ENCODE measurements at places on chromosomes 7 and 10.

DNA sequence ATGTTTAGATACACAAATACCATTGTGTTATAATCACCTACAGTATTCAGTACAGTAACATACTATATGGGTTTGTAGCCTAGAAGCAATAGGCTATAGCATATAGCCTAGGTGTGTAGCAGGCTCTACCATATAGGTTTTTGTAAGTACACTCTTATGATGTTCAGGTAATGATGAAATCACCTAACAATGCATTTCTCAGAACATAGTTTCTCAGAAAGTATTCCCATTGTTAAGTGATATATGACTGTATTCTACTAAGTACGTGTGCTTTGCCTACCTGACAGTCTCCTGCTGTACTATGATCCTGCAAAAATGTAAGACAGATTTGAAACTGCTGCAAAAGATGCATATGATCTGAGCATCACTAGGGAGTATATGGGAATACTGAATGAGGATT, 137.9 kb downstream of the JAZF1 start:
- ATAC-seq, result no peak

GRCh38 chr7:120441850-120442249, 168.9 kb downstream of the KCND2 start:
- no peak for ATAC-seq

GRCh38 chr10:96271016-96271815, at the start of gene BLNK:
BLNK (minus strand) TSS chr10:96271569; CDS start chr10:96271398, 171 bp downstream.
- peak; percentile 84 for ATAC-seq

GRCh38 chr7:30285536-30286284, 1.3 kb downstream of the ZNRF2 start:
- ATAC-seq, result peak; percentile 1

- no peak for ATAC-seq
Observed at GRCh38 chr10:44818041-44818649, 93.0 kb upstream of the TMEM72 start.

GRCh38 chr10:71299071-71299785, 19.8 kb upstream of the SLC29A3 start:
- ATAC-seq, result no peak

DNA sequence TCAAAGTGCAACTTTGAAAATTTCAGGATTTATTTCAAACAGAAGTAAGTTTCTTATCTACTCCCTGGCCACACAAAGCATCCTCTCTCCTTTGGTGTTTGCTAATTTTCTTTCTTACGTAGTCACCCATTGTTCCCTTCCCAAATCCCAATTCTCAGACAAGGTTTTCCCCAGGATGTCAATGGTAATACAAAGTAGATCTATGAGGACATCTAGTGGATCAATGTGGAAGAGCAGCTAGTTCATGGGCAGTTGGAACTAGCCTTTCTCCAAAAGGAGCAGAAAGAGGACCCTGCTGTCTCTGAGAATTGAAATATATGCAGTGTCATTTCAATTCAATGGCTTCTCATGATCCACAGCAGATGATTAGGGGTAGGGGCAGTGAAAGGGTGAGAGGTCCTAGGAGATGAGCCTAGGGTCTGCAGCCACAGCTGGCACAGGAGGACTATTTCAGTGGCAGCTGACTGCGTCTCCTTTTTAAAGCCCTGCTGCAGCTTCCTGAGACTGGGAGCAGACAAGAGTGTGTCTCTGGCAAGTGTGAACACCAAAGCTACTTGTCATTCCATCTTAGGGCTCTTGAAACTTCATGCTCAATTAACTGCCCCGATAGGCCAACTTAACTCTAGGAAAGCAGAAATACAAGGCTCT, 632.6 kb downstream of the KCNMA1 start:
- no peak for ATAC-seq

DNA sequence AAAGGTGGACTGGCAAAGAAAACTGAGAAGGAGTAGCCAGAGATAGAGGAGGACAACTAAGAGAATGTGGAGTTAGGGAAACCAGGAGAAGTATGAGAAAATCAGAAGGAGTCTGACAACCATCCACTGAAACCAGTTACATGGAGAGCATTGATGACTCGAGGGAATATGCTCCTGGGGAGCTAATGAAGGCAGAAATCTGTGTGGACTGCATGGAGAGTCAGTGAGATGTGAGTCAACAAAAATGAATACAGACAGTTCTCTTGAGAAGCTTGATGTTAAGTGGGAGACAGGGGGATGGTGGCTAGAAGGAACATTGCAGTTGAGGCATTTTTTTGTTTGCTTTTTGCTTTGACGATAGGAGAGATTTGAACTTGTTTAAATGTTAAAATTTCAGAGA, 34.3 kb upstream of the ZNF32 start:
- no peak for ATAC-seq

GRCh38 chr10:43192884-43193283, 54.6 kb downstream of the CSGALNACT2 start:
- no peak for ATAC-seq

DNA sequence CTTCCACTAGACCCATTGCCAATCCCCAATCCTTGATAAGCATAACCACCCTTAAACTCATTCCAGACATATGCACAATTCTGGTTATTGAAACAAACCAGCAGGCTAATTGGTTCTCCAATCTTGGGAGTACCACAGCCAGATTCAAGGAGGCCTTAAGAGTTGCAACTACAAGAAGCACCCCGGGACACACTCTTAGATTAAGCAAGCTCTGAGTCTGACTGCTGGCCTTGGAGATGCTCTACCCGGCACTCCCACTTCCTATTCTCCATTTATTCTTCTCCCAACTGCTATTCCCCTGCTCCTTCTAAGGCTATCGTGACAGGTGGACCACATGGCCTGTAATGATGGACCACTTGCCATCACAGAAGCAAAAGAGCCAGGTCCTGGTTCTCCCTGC, 40.3 kb downstream of the CYTH3 start:
- ATAC-seq, result no peak

- no peak for ATAC-seq
Observed at GRCh38 chr7:132213583-132213982, 362.7 kb downstream of the PLXNA4 start.

GRCh38 chr10:101986624-101986971, 69.4 kb downstream of the ARMH3 start:
- peak; percentile 73 for ATAC-seq

- no peak for ATAC-seq
Observed at GRCh38 chr10:96053985-96054384, 10.6 kb downstream of the CCNJ start.

- ATAC-seq, result no peak
Observed at GRCh38 chr10:10807106-10807505, 210.6 kb upstream of the CELF2 start.

- no peak for ATAC-seq
Observed at GRCh38 chr10:114491419-114491818, 87.1 kb upstream of the AFAP1L2 start.

DNA sequence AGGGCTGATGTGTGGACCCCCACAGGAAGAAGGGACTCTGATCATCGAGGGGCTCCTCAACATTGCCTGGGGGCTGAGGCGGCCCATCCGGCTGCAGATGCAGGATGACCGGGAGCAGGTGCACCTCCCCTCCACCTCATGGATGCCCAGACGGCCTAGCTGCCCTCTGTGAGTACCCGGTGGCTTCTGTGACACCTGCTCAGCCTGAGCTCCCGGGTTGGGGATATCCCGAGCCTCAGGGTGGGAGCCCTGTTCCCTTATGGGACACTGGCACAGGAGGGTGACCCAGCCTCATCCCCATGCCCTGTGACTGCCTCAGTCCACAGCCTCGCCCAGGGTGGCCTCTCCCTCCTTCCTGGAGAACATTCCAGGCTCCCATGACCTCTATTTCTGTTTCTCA, 3.9 kb upstream of the DEPP1 start:
- ATAC-seq, result no peak

DNA sequence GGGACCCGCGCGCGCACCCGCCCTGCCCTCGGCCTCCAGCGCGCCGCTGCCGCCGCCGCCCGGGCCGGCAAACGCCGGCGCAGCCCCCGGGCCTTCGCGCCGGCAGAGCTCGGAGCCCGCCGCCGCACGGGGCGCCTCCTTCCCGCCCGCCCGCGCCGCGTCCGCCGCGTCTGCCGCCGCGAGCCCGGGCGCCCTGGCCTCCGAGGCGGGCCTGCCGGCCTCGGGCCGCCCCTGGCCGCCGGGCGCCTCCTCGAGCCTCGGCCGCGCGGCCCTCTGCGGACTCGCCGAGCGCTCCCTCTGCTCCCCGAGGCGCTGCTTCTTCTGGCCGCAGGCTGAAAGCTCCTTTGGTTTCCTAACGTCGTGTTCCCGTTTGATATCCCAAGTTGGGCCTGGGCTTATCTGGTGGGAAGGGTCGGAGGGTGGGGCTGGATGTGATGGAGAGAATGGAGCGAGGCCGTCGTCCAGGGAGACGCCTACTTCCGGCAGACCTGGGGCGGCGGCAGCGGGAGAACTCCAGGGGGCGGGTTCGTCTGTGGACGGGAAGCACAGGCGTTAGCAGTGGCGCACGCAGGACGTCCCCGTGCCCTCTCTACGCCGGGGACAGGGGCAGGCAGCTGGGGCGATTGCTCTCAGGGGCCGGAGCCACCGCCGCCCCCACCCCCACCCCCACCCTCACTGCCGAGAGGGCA, 221.0 kb downstream of the PHTF2 start:
- peak; percentile 86 for ATAC-seq

GRCh38 chr7:55172161-55172560, 153.3 kb downstream of the EGFR start:
- ATAC-seq, result no peak

GRCh38 chr7:98133621-98134303, 27.1 kb downstream of the LMTK2 start:
- peak; percentile 32 for ATAC-seq

GRCh38 chr7:107999779-108000560, 3.0 kb downstream of the LAMB1 start:
- ATAC-seq, result no peak

DNA sequence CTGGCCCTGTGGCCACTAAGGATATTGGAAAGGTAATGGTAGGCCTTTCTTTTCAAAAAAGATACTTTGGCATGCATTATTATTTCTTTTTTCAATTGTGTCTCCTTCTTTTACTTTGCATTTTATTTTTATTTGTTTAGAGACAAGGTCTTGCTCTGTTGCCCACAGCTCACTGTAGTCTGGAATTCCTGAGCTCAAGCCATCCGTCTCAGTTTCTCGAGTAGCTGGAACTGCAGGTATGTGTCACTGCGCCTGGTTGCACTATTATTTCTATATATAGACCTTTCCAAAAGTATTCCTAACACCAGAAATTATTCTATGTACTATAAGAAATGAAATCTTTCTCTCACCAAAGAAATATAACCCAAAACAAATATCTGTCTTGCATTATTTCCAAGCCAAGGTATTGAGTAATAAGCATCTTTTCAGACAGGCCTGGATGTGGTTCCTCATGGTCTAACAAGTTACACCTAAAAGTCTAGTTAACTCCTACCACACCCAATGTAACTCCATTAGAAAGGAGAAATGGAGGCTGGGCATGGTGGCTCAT, 500.8 kb upstream of the ANKRD30A start:
- ATAC-seq, result no peak

GRCh38 chr7:50204581-50204980, 99.9 kb upstream of the IKZF1 start:
- ATAC-seq, result no peak

GRCh38 chr7:151623766-151624165, 104.1 kb upstream of the RHEB start:
- no peak for ATAC-seq

DNA sequence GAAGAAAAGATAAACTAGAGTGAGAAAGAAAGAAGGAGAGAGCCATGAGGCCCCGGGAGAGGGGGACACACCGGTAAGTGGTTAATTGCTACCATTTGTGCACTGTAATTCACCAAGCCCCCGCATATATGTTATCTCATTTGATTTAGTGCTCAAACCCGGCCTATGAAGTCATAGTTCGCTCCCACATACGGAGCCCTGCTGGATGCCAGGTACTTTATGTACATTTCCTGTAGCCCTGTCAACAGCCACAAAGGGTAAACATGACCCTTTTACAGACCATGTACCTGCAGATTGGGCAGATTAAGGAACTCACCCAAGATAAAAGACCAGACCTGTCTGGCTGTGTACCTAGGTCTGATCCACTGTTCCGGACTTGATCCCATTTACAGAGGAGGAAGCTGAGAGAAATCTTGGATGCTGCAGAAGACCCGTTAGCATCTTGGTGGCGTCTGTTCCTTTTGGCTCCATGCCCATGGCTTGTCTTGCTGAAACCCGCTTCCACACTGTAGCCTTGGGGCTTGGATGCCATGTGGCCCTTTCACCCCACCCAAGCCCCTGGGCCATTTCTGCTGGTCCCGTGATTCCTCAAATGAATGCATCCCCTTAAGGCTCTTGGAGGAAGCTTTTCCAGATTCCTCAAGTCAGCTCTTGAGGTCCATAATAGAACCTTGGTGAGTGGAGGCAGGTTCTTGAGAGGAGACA, 32.3 kb downstream of the FAM241B start:
- no peak for ATAC-seq

DNA sequence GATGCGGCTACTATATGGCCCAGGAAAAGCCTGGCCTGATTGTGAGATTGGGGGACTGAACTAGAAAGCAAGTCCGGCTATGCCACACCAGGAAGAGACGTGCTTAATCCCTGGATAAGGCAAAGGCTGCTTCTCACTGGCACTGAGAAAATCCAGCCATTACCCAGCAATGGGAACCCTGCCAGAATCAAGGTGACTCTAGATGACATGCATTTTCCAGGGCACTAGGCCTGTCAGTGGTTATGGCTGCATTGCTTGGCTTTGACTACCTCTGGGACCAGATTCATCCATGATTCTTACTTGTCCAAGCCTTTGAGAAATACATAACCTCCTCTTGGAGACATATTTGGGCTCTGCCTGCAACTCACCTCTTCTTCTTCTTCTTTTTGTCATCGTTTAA, 317.2 kb downstream of the GRID1 start:
- no peak for ATAC-seq

DNA sequence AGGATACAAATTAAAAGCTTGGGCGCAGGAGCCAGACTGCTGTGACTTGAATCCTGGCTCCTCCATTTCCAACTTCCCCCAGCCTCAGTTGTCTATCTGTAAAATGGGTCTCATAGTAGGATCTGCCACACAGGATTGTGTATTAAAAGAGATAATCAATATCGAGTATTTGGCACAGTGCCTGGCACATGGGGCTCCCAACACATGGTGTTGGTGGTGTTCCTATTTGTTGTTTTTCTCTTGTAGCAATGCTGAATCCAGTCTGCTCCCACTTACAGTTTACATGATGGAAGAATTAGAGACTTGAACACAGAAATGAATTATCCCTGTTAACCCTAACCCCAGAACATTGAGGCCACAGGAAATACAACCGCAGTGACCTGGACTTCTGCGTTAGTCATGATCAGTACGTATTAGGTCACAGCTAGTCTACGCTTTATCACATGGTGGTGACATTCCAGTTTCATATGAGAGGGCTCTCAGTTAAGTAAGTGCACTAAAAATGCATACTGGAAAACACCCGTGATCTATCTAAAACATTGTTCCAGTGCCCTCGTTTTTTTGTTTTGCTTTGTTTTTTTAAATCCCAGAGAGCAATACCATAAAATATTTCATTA, 169.5 kb upstream of the KLF14 start:
- ATAC-seq, result no peak

- peak; percentile 28 for ATAC-seq
Observed at GRCh38 chr7:157418204-157419034, 81.6 kb downstream of the DNAJB6 start.

- ATAC-seq, result peak; percentile 53
Observed at GRCh38 chr10:26969145-26969926, 108.6 kb upstream of the ABI1 start.

- no peak for ATAC-seq
Observed at GRCh38 chr10:15871823-15872222, 11.5 kb upstream of the MINDY3 start.
